ENCODE measurements at places on chromosomes 4 and X.

- no peak for DNase-seq
Observed at GRCh38 chr4:38695809-38696208, 31.8 kb downstream of the KLF3 start.

DNA sequence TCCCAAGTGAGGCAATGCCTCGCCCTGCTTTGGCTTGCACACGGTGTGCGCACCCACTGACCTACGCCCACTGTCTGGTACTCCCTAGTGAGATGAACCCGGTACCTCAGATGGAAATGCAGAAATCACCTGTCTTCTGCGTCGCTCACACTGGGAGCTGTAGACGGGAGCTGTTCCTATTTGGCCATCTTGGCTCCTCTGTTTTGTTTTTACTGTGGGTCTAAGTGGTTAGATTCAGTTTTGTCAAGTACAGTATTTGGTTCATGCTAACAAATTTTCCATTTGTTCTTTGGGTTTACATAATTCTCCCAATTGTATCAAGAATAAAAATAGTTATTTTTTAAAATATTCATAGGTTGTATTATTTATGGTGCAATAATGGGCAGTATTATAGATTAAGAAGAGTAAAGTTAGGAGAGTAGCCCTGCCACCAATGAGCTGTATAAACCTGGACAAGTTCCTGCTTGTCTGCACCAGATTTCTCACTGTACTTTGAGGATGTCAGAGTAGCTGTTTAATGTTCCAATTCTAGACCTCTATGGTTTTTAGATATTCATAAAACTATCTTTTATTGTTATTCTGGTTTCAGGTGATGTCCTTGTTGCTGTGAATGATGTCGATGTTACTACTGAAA lies 23.4 kb downstream of the INTU start:
- no peak for DNase-seq

DNA sequence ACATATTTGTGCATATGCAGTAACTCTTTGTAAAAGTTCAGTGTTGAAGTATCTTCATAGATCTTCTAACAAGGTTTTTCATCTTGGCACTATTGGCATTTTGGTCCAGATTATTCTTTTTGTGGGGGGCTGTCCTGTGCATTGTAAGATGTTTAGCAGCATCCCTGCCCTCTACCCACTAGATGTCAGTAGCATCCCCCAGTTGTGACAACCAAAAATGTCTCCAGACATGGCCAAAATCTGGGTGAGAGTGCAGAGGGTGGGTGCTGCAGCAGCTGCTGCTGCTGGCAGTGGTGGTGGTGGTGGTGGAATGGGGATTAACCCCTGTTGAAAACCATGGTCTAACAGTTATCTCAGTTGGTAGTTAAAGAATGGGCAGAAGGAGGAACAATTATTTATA lies 370.0 kb downstream of the GPAT3 start:
- DNase-seq, result peak; percentile 67

DNA sequence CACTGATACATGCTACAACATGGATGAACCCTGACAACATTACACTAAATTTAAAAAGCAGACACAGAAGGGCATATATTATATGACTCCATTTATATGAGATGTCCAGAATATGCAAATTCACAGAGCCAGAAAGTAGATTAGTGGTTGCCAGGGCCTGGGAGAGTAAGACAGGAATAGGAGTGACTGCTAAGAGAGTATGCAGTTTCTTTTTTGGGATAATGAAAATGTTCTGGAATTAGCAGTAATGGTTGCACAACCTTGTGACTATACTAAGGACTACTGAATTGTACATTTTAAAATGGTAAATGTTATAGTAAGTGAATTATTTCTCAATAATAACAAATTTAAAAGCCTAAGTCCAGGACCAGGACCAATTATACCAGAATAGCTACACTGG lies 29.5 kb upstream of the NUP54 start:
- no peak for DNase-seq

DNA sequence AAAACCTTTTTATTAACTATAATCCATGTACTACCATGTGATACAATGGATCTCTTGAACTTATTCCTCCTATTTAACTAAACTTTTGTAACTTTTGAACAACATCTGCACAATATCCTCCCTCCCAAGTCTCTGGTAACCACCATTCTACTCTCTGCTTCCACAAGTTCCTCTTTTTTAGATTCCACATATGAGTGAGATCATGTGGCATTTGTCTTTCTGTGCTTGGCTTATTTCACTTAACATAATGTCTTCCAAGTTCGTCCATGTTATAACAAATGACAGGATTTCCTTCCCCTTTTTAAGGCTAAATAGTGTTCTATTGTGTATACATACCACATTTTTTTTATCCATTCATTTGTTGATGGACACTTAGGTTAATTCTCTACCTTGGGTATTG lies 28.1 kb downstream of the DCAF8L1 start:
- no peak for DNase-seq

- DNase-seq, result no peak
Observed at GRCh38 chr4:163274861-163275260, 57.5 kb downstream of the NPY1R start.

GRCh38 chr4:139907001-139907809 lies 241.6 kb downstream of the MGST2 start:
- DNase-seq, result no peak

- DNase-seq, result no peak
Observed at GRCh38 chr4:184386271-184386781, 88.0 kb downstream of the IRF2 start.

DNA sequence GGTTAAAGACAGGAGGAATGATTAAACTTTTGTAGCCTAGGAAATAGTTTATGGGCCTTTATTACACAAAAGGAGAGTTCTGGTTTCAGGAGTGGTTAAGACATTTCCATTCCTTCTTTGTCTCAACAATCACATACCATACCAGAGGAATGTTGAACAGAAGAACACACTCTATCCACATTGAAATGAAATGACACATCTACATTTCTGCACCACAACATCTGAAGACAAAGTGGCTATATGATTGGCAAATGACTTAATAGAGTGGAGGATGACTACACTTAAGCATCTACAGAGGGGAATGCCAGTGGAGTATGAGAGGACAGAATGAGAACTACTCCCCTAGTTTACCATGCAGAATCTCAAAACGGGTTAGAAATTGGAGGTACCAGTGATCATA lies 8.0 kb downstream of the CYP2U1 start:
- no peak for DNase-seq

DNA sequence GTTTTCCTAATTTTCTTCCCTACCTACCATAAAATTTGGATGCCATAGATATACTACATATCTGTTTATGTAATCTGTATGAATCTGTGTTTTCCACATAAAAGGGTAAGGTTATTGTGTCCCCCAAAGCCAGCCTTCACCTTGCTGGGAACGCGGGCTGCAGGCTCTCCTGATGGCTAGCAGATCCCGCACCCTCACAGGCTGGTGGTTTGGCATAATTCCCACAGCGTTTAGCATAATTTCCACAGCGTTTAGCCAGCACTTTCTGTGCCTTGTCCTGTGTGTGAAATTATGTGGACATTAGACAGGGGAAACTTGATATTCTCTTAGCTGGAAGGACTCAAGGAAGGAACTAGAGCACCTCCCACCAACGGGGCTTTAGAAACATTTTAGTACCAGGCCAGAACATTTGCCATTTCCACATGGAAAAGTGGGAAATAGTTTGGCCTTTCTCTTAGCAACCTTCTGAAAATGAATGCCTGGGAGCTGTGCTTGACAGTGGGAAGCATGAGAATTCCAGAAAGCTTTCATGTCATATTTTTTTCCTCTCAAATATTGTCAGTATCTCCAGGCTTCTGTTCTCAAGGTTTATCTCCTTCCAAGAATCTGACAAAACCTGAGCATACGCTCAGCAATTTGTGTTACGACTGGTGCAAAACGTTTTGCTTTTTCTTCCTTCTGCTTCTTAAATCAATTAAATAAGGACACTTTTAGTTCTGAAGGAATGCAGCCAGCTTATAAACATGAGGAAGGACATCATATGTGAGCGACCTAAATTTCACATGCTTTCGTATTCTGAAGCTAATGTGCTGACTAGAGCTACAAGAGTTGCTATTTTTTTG lies 67.9 kb downstream of the STK32B start:
- DNase-seq, result no peak

GRCh38 chr4:147370881-147371280 lies 110.0 kb upstream of the EDNRA start:
- DNase-seq, result no peak

GRCh38 chr4:156346959-156347385 lies 393.3 kb upstream of the CTSO start:
- DNase-seq, result no peak

GRCh38 chr4:13980317-13981310 lies 353.1 kb upstream of the BOD1L1 start:
- no peak for DNase-seq

- DNase-seq, result no peak
Observed at GRCh38 chrX:40247848-40248622, 150.3 kb upstream of the BCOR start.

- DNase-seq, result no peak
Observed at GRCh38 chr4:116391020-116391419, 694.4 kb downstream of the TRAM1L1 start.

- no peak for DNase-seq
Observed at GRCh38 chrX:120262859-120263708, 12.5 kb downstream of the ZBTB33 start.

- DNase-seq, result no peak
Observed at GRCh38 chr4:187309456-187309855, 585.8 kb upstream of the FAT1 start.

DNA sequence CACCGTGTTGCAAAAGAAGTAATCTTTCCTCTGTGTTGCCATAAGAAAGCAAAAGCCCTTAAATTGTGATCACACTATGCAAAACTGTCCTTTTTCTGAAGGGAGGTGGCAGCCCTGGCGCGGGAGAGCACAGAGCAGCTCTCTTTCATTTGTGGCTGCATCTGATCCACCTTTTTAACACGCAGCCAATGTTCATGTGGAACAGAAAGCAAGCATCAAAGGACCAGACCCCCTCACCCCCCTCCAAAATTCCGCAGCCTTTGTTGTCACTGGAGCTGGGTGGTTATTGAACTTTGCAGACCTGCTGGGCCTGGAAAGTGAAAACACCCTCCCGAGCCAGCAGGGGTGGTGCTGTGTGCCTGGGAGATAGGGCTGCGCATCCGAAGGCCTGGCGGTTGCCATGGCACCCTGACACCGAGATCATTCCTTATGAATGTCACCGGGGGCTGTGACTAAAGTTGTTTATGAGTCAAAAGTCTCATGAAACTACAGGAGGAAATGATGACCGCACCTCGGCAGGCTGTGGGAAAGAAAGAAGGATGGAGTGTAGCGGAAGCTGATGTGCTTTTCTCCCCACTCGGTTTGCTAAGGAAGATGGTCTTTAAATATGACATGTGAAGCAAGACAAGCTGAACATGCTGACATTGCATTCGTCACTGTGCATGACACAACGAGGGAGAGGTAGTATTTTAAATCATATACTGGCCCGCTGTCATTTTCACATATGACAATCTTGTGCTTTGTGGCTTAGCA lies 367.4 kb downstream of the UNC5C start:
- peak; percentile 84 for DNase-seq

DNA sequence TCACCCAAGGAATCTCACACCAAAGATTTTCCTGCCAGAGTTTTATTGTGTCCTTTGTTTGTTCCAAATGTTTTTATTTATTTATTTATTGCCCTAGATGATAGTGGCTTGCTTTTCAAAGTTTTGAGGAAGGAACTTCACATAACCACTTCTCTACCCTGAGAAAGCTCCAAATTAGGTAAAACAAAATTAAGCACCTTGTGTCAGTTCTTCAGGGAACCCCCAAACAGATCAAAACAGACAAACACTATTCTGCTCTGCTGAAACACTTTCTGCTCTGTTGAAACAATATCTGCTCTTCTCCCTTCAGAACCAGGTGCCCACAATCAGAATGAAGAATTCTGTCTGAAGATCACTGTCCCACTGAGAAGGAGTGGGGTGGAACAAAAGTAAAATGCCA lies 16.5 kb upstream of the CYBB start:
- DNase-seq, result no peak

GRCh38 chr4:108601532-108601931 lies 18.8 kb upstream of the RPL34 start:
- no peak for DNase-seq

- no peak for DNase-seq
Observed at GRCh38 chrX:44675362-44676024, 132.8 kb upstream of the FUNDC1 start.

DNA sequence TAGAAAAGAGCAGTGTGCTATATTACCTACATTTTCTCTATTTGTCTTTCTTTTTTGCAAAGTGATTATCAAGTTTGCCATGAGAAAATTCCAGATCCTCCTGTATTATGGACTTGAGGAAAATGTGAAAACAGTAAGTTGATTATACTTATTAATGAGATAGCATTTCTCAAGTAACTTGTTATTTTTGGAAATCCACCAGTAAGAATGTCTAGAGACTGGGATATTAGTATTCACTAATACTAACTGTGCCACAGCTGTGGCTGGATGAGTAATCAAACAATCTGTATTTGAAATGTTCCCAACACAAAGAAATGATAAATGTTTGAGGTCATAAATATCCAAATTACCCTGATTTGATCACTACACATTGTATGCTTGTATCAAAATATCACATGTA lies 147.0 kb upstream of the CTSO start:
- no peak for DNase-seq

DNA sequence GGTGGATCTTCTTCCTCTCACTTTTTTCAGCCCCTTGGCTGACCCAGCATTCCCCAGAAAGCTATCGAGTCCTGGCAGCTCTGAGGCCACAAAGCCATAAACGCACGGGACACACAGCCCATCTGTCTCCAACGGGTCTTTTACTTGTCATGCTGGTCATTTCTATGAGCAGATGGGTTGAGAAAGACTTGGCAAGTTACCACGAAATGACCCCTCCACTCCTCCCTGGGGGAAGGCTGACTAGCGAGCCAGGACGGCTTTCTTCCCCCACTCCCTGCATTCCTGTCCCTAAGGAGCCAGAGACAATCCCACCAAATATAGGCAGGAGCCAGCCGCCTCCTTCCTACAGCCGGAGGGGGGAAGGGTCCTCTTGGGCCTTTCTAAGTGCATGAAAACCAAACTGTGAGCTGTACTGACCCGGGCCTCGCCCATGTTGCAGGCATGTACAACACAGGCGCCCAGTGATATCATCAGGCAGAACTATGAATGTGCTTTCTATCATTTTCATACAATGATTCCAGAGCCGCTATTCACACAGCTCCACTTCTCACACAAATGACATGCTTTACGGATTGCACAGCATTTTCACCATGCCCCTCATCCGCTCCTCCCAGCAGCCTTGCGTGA lies 28.6 kb downstream of the AFAP1 start:
- DNase-seq, result peak; percentile 78

- no peak for DNase-seq
Observed at GRCh38 chr4:107312366-107312765, 276.3 kb upstream of the DKK2 start.

DNA sequence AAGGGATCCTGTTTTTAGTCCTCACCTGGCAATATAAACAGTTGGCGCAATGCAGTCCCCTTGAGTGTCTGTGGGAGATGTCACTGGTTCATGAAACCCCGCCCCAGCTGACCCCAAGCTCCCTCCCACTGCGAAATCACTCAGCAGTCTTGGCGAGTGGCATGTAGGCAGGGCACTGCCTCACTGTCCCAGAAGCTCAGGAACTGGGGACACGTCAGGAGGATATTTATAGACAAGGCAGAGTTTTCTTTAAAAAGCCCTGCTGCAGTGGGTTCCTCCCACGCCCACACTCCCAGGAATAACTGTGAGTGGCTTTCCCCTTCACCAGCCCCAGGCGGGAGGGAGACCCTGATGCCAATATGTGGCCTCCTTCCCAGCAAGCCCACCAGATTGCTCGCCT lies 44.3 kb upstream of the PPP2R2C start:
- no peak for DNase-seq

All from ecto neural progenitor cell (in vitro differentiated cells).